ENCODE measurements at places on chromosomes 3 and 15.
A peak's percentile ranks its signal among the peaks of the same experiment; 100 is the strongest.

DNA sequence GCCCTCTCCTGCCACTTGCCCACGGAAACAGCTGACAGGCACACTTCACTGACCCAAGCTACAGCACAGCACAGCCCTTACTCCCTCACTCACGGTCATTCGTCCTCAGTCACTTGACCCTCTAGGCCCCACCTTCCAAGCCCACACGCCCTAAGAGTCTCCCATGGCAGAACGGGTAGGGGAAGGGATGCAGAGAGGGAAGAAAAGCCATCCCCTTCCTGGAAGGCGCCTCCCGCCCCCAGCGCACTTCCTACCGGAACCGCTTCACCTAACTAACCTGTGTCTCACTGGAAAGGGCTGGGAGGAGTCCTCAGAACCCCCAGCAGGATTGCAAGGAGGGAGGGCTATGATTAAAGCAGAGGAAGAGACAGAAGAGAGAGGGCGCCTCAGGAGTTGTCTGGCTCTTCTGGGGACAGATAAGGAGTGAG is 22.9 kb downstream of the EPHB3 start:
- DNase-seq = no peak

GRCh38 chr3:9101286-9101685 is 138.0 kb upstream of the RAD18 start:
- DNase-seq = no peak

- DNase-seq = no peak
Measured at GRCh38 chr3:190666821-190667220, 152.9 kb downstream of the IL1RAP start.

DNA sequence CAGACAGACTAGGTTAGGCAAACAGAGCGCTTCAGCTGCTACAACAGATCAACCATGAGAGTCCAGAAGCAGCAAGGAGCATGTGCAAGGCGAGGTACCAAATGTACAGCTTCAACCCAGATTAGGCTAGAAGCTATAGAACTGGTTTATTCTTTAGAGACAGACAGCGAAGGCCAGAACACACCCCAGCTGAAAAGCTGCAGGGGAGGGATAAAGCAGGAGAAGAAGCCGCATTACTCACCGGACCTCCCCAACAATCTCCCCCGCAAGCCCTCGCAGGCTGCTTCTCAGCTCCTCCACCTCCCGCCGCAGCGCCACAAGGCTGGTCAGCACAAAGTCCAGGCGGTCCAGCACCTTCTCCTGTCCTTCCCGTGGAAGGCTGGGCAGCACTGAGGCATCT is 3.3 kb downstream of the RMDN3 start:
- DNase-seq = no peak

DNA sequence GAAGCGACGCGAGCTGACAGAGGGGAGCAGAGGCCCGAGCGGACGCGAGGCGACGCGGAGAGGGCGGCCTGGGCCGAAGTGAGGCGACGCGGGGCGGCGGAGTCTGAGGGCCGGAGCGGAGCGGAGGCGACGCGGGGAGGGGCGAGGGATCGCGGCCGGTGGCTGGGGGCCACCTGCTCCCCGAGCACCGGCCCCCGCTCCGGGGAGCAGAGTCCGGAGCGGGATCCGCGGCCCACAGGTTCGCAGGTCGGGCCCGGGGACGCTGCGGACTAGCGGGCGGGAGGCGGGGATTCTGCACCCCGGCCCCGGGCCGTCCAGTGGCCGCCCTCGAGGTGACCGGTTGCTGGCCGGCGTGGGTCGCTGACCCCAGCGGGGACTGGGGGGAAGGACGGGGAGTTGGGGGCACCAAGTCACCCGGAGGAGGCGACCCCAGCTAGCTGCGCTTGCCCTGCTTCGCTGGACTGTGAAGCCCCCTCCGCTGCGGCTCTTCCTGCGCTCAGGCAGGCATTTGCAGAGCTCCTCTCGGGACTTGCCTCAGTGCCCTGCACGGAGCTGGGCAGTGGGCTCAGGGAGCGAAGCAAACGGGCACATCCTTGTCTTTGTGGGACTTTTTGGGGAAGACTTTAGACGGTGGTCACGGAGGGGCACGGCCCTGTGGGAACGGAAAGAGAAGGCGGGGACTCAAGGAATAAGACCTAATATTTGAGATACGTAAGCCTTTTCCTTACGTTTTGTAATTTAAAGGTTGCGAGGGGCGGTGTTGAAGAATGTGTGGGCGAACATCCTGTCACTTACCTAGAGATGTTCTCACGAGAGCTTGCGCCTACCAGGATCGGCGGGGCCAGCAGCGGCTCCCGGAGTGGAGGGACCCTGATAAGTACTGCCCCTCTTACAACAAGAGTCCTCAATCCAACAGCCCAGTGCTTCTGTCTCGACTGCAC is 566 bp downstream of the HMCES start:
- no peak for DNase-seq

GRCh38 chr15:89964232-89964954 is 36.7 kb upstream of the ZNF710 start:
- no peak for DNase-seq

DNA sequence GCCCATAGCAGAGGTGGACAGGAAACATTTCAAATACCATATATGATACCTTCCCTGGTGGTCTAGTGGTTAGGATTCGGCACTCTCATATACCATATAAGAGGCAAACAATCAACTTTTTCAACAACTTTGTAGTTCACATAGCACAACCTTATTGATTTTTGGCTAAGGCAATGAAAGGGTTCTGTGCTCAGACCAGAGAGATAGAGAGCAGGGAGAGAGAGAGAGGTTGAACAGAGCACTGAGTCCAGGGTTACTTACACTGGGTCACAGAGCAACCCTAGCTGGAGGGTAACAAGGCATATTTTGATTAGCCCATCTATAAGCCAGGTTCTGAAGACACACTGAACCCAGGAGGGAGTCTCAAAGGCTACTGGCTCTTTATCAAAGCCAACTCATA is 83.8 kb downstream of the PLCH1 start:
- no peak for DNase-seq

DNA sequence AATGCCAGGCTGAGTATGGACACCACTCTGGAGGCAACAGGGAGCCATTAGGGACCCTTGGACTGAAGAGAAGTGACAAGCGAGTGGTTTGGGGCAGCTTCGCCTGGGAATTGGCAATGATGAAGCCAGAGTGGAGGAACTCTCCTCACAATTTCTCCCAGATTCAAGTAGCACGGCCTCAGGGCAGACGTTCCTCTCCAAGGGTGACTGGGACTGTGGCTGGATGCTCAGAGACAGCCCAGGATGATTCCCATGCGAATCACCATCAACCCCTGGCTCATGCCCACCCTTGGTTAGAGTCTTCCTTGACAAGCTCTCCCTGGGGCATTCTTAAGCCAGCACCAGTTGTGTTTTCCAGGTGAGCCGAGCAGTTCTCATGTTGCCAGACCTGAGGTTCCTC is 16.3 kb upstream of the DOCK3 start:
- no peak for DNase-seq

- no peak for DNase-seq
Measured at GRCh38 chr15:65192016-65192415, 6.9 kb upstream of the CLPX start.

DNA sequence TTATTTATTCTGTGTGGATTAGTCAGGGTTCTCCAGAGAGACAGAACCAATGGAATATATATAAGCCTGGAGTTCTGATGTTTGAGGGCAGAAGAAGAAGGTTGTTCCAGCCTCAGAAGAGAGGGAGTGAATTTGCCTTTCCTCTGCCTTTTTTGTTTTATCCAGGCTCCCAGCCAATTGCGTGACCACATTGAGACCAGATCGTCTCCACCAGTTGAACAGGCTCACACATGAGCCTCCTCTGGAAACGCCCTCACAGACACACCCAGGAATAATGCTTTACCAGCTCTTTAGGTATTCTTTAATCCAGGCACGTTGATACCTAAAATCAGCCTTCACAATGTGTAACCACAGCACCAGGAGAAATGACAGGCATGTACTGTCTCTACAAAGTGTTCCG is 923.1 kb downstream of the TBL1XR1 start:
- peak; percentile 94 for DNase-seq

GRCh38 chr3:107404727-107405469 is 27.7 kb downstream of the CCDC54 start:
- no peak for DNase-seq

- no peak for DNase-seq
Measured at GRCh38 chr3:29701326-29701983, 420.6 kb downstream of the RBMS3 start.

DNA sequence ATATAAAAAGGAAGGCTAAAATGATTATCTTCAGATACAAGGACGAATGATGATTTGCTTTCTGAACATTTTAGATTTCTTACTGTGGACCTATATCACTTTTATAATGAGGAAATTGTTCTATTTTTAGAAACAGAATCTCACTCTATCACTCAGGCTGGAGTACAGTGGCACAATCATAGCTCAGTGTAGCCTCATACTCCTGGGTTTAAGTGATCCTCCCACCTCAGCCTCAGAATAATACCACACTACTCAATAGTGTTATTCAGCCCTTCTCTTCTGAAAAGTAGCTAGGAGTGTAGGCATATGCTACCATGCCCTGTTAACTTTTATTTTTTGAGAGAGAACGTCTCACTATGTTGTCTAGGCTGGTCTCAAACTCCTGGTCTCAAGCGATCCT is 15.8 kb downstream of the DNAJC13 start:
- no peak for DNase-seq

DNA sequence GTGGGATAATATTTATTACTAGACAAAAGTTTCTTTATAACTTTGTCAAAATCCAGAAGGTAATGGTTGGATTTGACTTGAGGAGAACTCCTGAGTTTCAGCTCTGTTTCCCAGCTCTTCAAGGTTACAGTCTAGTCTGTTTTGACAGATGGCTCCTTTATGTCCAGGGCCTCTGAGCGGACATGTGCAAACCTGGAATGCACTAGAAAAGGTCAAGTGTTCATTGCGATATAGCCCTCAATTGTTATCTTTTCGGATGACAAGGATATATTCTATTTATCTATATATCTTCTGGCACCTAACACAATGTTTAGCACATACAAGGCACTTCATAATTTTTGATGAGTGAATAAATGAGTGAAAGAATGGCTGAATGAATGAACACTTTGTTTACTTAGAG is 513.2 kb upstream of the GOLIM4 start:
- DNase-seq = no peak

Data from NCI-H345 (cell line).